ENCODE measurements at places on chromosomes 6 and 20.

GRCh38 chr6:136323431-136324112 lies 33.9 kb upstream of the BCLAF1 start:
- DNase-seq: no peak

DNA sequence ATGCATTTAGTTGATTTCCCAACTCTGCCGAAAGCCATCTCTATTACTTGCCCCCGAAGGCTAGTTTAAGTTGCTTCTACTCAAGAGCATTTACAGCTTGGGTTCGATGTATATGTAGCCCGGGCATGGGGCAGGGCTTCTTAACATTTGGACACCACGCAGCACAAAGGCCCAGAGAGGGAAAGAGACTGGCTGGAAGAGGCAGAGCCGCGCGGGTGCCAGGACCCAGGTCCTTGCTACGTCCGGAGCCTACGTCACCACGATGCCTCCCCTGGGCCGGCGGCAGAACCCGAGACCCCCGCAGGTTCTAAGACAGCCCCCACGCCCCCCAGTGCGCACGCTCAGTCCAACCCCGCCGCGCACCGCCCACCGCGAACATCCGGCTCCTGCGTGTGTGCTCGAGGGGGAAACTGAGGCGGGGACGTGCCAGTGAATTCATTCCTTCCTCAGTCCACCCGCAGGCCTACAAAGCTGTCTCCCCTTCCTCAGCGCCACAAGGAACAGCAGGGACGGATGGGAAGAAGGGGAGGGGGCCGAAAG lies 367 bp upstream of the PCIF1 start:
- peak; percentile 9 for DNase-seq

GRCh38 chr20:47652301-47652700 lies 133.0 kb downstream of the SULF2 start:
- no peak for DNase-seq

DNA sequence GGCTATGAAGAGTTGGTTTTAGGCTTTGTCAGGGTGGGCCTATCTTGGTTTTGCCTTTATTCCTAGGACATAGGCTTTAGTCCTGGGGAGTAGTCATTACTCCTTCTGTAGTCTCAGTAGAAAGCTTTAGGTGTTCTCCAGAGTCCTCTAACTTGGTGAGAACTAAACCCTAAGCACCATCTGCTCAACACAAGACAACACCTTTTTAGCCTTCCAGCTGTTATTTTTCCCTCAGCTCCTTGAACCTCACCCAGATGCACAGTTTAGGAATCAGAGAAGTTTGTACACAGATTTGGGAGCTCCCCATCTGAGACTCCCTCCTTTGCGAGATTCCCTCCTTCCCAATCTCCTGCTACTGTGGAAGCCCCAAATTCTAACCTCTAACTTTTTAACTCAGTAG lies 141.3 kb downstream of the QRSL1 start:
- no peak for DNase-seq

GRCh38 chr20:20410678-20411077 lies 42.8 kb downstream of the INSM1 start:
- DNase-seq: no peak

DNA sequence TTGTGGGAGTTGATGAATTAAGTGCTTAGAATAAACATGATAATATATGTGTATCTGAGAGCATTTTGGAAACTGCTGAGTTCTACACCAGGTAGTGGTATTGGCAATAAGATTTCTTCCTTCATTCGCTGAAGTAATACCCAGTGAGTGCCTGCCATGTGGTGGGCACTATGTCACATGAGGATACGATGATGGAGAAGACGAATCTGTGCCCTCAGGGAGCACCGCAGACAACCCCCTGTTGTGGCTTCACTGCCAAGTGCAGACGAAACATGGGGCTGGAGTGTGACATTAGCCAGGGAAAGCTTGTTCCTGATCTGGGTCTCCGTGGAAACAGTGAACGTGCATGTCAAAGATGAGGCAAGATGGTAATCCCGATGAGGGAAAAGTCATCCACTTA lies 7.9 kb downstream of the ZNF76 start:
- no peak for DNase-seq

DNA sequence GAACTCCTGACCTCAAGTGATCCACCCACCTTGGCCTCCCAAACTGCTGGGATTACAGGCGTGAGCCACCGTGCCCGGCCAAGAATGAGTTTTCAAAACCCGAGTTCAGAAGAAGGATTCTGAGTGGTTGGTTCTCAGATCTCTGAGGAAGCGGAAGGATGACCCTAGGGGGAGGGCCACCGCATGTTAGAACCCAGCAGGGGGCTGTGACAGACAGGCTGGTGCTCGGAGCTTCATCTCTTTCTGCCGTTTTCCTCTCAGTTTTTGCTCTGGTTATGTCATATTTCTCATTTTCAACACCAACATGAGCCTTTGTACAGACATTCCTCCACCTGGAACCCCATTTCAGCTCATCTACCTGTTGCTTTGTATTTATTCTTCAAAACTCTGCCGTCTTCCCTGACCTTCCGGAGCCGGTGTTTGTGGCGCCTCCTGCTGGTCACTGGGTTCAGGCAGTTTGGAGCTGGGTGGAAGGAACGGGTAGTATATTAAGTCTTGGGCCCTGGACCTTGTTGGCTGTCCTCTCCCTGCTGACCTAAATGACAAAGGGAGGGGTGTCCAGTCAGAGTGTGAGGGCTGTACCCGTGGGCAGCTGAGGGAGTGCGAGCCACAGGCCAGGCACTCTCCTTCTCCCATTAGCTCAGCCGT lies at the start of gene DEFB123:
Gene DEFB123 (plus strand): TSS at position 621 of the 648 bp plus-strand sequence. CDS start 67 bp downstream, outside the sequence.
- DNase-seq: no peak

GRCh38 chr20:2838170-2838797 lies 2.2 kb downstream of the PCED1A start:
- no peak for DNase-seq

DNA sequence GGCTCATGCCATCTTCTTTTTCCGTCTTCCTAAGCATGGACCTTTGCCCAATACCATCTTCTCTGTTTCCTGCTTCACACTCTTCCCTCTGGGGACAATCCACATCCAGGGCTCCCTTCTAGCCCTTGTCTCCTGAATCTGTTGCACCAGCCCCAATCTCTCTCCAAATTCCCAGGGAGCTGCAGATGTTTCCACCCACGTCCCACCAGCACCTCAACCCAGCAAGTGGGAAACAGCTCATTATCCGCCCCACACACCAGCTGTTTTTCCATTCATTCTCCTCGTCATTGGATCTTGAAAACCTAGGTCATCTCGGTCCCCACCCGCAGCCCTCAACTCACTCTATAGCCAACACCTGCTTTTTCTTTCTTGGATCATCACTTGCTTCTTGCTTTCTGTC lies 185.0 kb upstream of the CDYL start:
- DNase-seq: no peak

DNA sequence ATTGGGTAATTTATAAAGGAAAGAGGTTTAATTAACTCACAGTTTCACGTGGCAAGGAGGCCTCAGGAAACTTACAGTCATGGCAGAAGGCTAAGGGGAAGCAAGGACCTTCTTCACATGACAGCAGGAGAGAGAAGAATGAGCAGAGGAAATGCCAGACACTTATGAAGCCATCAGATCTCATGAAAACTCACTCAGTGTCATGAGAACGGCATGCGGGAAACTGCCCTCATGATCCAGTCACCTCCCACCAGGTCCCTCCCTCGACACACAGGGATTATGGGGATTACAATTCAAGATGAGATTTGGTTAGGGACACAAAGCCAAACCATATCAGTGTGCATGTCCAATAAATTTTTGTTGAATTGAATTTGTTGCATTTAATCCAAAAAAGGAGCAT lies 52.0 kb downstream of the ECT2L start:
- no peak for DNase-seq

GRCh38 chr6:96816301-96816817 lies 20.9 kb downstream of the GPR63 start:
- DNase-seq: no peak

GRCh38 chr6:139852488-139853140 lies 478.2 kb upstream of the CITED2 start:
- peak; percentile 71 for DNase-seq

GRCh38 chr6:20252311-20252710 lies 40.0 kb upstream of the MBOAT1 start:
- DNase-seq: no peak

DNA sequence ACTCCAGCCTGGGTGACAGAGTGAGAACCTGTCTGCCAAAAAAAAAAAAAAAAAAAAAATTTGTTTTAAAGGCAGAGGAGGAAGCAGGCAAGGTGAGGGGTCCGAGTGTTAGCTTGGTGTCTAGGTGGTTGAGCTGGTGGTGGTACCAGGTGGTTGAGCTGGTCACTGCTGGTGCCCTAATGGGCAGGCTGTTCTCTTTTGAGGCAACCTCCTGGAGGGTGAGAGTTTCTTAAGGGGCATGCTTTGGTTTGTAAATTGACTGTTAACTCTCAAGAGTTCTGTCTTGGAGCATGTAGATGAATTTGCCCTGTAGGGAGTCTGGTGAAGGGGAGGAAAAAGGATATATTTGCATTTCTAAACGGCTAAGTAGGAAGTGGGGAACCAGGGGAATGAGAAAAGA lies 52.7 kb downstream of the BANF2 start:
- DNase-seq: no peak

- no peak for DNase-seq
Measured at GRCh38 chr6:138442663-138443062, 38.6 kb downstream of the HEBP2 start.

DNA sequence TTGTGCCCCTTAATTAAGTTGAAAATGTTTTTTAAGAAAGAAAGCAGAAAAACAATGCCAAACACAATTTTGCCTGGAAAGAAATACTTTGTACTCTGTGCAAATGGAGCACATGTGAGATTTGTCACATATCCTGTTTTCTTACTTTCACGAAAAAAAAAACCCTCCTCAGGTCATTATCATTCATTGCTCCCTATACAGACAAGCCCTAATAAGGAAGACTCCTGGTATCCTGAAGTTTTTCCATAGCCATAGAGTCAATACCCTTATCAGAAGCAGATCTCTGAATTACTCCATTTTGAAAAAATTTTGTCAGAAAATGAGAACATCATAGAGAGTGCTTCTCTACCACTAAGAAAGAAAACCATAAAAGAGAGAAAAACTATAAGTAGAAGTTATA lies 14.0 kb upstream of the NT5E start:
- DNase-seq: no peak

DNA sequence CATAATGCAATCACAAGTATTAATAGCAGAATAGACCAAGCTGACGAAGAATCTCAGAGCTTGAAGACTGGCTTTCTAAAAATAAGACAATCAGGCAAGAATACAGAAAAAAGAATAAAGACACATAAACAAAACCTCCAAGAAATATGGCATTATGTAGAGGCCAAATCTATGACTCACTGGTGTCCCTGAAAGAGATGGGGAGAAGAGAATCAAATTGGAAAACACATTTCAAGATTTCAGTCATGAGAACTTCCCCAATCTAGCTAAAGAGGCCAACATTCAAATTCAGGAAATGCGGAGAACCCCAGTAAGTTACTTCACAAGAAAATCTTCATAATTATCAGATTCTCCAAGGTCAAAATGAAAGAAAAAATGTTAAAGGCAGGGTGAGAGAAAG lies 69.0 kb upstream of the PDE7B start:
- DNase-seq: no peak

GRCh38 chr20:49037962-49038387 lies 8.1 kb upstream of the CSE1L start:
- no peak for DNase-seq

DNA sequence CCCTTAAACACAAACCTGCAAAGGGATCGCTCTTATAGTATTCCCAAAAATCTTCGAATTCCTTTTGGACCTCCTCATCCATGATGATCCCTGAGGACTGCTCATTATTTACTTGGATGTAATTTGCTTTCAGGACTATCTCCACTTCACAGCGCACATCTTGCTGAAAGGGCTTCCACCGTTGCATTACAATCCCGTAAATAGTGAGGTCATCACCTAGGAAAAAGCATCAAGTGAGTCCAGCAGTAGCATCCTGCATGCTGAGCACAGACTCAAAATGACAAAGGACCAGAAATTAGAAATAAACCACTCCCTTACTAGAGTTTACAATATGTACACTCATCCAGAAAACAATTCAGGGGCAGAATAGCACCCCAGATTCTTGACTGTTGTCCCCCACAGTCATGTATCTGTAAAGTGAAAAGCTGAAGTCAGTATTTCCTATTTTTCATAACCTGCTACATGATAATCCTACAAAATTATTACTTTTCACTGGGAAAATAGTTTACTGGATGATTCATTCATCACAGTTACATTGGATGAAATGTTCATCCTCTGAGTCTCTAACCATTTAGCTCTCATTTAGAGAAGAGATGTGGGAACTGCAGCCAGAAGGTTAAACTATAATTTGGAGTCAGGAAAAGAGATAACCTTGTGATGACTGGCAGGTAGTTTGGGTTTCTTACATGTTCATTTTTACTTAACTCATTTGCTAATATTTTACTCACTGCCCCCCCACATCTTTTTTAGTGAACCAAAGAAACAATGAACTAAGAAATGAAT lies 17.2 kb downstream of the MCM9 start:
- peak; percentile 35 for DNase-seq

DNA sequence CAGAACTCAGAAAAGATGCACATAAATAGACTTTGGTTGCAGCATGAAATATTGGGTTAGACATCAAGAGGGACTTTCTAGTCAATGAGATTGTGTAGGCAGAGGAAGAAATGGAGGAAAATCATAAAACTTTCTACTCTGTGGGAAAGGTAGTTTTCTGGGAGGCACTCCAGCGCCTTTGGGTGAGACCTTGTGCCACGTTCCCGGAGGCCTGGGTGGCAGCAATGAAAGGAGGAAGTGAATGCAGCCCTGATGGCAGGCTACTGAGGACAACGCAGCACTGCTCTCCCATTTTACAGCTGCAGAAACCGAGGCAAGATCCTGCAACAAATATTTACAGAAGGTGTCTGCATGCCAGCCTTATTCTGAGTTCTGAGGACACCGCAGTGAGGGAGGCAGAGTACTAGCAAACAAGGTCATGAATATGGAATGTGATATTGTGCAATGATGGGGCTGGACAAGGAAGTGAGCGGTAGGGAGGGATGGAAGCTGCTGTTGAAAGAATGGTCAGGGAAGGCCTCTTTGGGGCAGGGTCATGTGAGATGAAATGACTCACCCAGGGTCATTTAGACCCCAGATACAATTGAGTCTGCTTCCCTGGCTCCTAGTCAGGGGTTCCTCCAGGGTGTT lies 159.1 kb downstream of the TFAP2C start:
- peak; percentile 99 for DNase-seq

DNA sequence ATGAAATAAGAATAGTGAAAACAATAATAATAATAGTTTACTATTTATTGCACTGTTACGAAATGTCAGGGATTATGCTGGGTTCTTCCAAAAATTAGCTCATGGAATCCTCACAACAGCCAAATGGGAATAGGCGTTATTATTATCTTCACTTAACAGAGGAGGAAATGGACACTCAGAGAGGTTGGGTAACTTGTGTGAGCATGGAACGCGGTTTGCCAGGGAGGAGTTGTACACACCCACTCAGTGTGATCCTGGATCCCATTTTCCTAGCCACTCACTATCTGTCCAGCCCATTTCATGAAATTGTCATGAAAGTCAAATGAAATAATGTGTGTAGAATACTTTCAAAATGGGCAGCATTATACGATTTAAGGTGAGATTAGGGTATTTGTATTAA lies 4.6 kb downstream of the NELFCD start:
- no peak for DNase-seq

Measured in RCC 7860 (cell line).